ENCODE measurements at places on chromosomes 16 and 17.
A peak's percentile ranks its signal among the peaks of the same experiment; 100 is the strongest.

DNA sequence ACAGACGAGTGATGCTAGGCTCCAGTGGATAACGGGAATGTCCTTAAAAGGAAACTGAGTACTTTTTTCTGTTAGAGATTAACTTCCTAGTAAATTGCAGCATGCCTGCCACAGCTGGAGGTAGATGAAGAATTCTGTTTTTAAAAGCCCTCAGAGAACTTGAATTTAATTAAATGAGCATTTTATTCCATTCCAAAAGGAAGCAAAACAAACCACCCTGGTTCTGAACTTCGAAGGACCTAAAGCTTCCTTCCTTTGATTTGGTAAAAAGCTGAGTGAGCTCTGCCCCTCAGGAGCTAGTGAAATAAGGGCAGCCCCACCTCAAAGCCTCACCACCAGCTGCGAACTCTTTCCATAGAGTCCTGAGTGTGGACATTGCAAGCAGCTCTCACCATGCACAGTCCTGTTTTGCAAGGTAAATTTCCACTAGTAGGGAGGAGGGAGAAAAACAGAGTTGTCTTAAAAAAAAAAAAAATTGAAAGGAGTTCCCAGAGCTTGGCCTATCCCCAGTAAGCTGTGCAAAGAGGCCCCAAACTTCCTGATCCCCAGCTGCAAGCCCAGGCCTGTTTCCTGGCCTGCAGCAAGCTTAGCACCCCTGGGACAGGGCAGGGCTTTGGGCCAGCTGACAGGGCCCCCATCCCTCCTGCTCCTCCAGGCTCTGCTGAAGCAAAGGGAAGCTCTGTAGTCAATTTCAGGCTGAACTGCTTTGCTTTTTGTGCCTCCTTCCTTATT is 11.2 kb downstream of the CHD9NB start:
- DNase-seq, result no peak

DNA sequence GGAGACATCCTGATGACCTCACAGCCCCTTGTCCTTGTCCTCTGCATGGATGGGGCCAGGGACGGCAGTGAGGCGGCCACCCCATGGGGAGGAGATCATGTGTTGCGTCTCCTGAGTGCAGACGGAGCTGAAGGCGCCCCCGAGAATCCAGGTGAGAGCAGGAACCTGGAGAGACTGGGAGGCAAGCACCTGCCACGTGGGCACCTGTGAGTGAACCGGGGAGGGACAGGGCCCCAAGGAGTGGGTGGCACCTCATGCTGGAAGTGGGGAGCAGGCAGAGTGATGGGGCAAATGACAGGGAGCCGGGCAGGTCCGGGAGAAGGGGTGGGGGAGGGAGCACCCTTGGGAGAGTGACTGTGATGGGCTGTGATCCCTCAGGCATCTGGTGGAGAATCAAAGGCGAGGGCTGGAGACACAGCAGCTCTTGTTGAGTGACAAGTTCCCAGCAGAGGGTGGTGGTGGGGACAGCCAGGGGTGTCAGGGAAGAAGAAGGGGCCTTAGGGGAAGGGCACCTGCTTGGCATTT is 174.3 kb upstream of the CHMP6 start:
- DNase-seq, result no peak

GRCh38 chr17:29150161-29150560 is 30.0 kb downstream of the MYO18A start:
- no peak for DNase-seq

GRCh38 chr16:1538804-1539520 is 5.5 kb downstream of the TMEM204 start:
- peak; percentile 43 for DNase-seq

DNA sequence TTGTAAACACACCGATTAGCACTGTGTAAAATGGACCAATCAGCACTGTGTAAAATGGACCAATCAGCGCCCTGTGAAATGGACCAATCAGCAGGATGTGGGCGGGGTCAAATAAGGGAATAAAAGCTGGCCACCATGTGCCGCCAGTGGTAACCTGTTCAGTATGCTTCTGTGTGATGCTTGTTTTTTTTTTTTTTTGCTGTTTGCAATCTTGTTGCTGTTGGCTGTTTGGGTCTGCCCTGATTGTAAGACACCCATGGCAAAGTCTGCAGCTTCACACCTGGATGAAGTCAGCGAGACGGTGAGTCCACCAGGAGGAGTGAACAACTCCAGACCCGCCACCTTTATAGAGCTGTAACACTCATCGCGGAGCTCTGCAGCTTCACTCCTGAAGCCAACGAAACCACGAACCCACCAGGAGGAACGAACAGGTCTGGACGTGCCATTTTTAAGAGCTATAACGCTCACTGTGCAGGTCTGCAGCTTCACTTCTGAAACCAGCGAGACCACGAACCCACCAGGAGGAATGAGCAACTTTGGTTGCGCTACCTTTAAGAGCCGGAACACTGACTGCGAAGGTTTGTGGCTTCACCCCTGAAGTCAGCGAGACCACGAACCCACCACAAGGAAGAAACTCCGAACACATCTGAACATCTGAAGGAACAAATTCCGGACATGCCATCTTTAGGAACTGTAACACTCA is 85.0 kb upstream of the MED9 start:
- peak; percentile 61 for DNase-seq

DNA sequence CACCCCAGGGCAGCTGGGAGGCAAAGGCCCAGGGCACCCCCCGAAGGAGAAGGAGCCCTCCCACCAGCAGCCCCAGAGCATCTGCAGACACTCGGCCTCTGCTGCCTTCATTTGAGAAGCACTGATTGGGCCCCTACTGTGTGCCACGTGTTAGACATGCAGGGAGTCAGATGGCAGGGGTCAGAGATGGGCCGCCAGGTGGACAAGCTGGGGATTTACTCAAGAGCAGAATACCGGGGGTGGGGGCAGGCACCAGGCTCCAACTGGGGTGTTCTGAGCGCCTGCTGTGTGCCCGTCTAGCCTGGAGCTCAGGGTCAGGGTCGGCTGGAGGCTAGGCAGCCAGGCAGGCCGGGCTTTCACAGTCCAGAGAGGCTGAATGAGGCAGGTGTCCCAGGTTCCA is 18.7 kb downstream of the TPSG1 start:
- no peak for DNase-seq

GRCh38 chr16:75092777-75093176 is 23.8 kb downstream of the LDHD start:
- no peak for DNase-seq

DNA sequence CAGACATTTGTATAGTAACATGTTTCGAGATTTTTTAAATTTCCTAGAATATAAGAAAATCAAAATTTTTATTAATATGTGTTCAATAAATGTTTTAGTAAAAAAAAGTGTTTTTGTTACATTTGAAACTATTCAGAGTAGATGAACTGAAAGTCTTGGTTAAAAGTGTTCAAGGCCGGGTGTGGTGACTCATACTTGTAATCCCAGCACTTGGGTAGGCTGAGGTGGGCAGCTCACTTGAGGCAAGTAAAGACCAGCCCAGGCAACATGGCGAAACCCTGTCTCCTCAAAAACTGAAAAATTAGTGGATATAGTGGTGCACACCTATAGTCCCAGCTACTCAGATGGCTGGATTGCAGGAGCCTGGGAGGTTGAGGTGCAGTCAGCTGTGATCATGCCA is 16.8 kb upstream of the PHKG2 start:
- no peak for DNase-seq

- DNase-seq, result no peak
These were observed 702.0 kb downstream of the CDH11 start for GRCh38 chr16:64419832-64420231.

GRCh38 chr17:68794636-68795434 is 160.4 kb downstream of the ABCA8 start:
- no peak for DNase-seq

DNA sequence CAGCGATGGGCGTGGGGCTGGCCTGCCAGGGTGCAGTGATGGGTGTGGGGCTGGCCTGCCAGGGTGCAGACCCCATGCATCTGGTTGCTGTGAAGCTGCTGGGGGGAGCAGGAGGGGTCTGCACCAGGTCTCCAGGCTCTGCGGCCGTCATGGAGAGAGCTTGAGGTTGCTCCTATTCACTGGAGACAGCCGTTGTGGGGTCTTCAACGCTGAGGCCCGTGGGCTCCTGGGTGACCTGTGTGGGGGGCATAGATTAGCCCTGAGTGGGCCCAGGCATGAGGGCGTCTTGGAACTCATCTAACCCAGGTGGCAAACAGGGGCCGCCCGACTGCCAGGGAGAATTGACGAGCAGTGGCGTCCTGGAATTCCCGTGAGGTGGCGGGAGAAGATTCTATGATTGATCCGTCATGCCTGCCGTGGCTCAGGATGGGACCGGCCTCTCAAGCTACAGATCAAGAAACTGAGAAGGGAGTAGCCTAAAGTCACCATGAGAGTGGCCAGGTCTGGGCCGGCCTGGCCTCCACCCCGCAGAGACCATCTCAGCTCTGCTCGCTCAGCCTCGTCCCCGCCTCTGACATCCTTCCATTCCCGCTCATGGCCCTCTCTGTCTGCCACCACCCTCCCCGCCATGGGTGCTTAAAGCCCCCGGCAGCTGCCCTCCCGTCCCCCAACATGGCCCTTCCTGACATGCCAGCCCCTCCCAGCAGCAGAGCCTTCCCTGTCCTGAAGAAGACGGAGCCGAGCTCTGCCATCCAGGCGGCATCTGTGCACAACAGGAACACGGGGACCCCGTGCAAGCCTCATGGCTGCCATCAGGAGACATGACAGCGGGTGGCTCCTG is 50.7 kb upstream of the ACSF3 start:
- DNase-seq, result no peak

GRCh38 chr17:16880121-16880842 is 91.6 kb downstream of the TNFRSF13B start:
- DNase-seq, result no peak

- no peak for DNase-seq
These were observed 76.3 kb downstream of the TANC2 start for GRCh38 chr17:63042256-63042812.

DNA sequence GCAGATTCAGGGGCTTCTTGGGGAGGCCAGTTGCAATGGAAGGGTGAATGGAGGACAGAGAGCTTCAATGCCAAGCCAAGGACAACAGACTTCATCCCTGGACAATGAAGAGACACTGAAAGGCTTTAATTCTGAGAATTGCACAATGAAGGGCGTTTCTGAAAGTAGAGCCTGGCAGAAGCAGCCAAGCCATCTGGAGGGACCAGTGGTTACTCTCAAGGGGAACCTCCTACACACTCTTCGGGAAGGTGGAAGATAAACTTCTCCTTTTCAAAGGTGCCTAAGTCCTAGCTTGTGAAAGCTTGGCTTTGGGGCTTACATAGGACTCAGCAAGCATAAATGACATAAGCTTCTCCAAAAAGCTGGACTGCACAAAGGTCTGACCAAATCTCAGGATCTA is 6.2 kb upstream of the CES1 start:
- no peak for DNase-seq

GRCh38 chr17:81844327-81844851 is 9.5 kb upstream of the PPP1R27 start:
- no peak for DNase-seq

DNA sequence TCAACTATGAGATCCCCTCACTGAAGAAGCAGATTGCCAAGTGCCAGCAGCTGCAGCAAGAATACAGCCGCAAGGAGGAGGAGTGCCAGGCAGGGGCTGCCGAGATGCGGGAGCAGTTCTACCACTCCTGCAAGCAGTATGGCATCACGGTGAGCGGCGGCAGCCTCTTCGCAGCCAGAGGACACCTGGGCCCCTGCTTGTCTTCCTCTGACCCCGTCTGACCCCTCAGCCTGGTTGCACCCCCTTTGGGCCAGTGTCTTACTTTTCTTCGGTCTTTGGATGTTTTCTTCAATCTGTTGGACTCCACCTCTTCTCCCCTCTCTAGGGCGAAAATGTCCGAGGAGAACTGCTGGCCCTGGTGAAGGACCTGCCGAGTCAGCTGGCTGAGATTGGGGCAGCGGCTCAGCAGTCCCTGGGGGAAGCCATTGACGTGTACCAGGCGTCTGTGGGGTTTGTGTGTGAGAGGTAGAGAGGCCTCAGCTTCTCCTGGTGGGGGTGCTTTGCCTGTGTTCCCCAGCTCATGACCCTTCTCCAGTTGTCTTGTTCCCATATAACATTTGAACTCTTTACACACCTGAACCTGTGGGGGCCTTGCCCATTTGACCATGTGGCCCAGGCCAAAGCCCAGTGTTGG is 4.4 kb downstream of the CDK5RAP3 start:
- DNase-seq, result no peak

GRCh38 chr16:55567382-55567781 is 898 bp downstream of the CAPNS2 start:
- no peak for DNase-seq

DNA sequence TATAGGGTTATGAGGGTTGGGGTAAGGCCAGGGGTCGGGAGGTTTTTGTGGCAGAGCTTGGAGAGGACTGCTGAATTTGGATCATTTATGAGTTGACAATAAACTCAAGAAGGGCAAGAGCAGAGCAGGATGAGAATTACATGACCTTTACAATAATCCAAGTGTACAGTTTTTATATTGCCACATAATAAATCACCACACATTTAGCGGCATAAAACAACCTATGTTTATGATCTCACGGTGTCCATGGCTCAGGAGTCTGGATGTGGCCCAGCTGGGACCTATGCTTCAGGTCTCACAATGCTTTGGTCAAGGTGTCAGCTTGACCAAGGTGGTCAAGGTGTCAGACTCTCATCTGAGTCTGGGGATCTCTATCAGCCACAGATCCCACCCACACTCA is 118.3 kb upstream of the WSCD1 start:
- DNase-seq, result no peak

DNA sequence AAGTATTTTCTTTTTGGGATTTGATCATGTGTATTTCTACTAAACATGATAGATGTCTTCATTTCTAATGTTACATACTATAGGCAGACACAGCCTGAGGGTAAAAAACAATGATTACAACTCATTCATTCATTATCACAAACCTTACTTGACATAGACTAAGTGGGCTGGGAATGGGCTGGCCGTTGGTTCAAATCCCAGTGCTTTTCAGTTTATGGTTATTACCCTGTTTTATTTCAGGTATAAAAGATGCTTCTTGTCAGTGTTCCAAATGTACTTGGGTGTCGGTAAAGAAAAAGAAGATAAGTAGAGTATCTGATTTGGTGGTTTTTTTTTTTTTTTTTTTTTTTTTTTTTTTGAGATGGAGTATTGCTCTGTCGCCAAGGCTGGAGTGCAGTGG is 149.7 kb upstream of the ZFHX3 start:
- DNase-seq, result no peak
